GM12878 (cell line): ENCODE measurements at places on chromosomes 7 and 10. TPM values are rescaled to one million over a fixed set of nuclear protein-coding genes. Genes with fewer than 3 reads are reported as not detected.

- DNase-seq = no peak
- H3K4me3 ChIP-seq = no peak overlapping the region
- H3K27me3 ChIP-seq = no peaks in the 10 kb centered on the region
- no peaks in the 10 kb centered on the region for H3K4me1 ChIP-seq
- no peak overlapping the region for H3K27ac ChIP-seq
- H3K36me3 ChIP-seq = no peaks in the 10 kb centered on the region
These were observed 203.7 kb downstream of the AGMO start for GRCh38 chr7:15358112-15358511.

HKDC1 gene
- 0.13 and 0.37 TPM in 2 replicates for total RNA-seq

WNT16 gene
- total RNA-seq = 0.16 TPM in 1 of 2 replicates, not detected in the other

- H3K27ac ChIP-seq = no peak overlapping the region
- peaks cover 14% of the 10 kb centered on the region for H3K4me1 ChIP-seq
- H3K36me3 ChIP-seq = no peaks in the 10 kb centered on the region
- peaks cover 7% of the 10 kb centered on the region for H3K27me3 ChIP-seq
- H3K4me3 ChIP-seq = no peak overlapping the region
- no peak for DNase-seq
These were observed 1.7 kb downstream of the TNS3 start for GRCh38 chr7:47580175-47580706.

DNA sequence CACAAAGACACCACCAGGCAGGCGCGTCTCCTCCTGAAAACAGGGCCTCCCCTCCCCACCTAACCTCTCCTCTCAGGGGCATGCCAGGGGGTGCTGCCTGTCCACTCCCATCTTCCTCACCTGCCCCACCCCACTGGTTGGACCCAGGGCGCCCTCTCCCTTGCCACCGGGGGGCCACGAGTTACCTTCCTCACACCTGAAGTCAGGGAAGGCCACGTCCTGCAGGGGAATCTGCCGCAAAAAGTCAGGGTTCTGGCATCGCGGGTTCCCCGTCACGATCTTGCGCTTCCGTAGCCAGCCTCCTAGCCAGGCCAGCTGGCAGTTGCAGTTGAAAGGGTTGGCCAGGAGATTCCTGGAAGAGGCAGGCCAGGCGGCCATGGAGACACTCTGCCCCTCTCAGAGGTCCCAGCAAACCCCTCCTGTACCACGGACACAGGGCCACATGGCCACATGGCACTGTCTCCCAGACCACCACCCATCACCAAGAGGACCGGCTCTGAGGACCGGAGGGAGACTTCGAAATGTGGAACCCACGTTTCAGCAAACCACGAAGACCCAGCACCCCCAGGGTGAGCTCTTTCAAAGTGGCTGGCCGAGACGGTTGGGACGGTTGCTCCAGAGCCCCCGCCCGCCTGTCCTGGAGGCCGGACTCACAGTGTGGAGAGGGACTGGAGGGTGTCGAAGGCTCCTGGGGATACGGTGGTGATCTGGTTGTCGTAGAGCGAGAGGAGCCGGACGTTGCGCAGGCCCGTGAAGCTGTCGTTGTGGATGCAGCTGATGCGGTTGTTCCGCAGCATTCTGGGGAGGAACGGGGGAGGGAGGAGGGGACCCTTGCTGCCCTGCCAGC, 142.8 kb downstream of the SLIT1 start:
- H3K4me1 ChIP-seq = no peaks in the 10 kb centered on the region
- no peaks in the 10 kb centered on the region; the same call in 1 of the 2 replicates for H3K27me3 ChIP-seq
- H3K36me3 ChIP-seq = no peaks in the 10 kb centered on the region

- H3K4me1 ChIP-seq = peaks cover 4% of the 10 kb centered on the region
- no peak overlapping the region for H3K27ac ChIP-seq
- no peak for DNase-seq
- H3K36me3 ChIP-seq = no peaks in the 10 kb centered on the region
- no peaks in the 10 kb centered on the region for H3K27me3 ChIP-seq
- H3K4me3 ChIP-seq = 0 out of 2 replicates have a peak overlapping the region, but pooled peaks have one; percentile 10
These were observed 175.0 kb downstream of the OTUD1 start for GRCh38 chr10:23613900-23614299.

DNA sequence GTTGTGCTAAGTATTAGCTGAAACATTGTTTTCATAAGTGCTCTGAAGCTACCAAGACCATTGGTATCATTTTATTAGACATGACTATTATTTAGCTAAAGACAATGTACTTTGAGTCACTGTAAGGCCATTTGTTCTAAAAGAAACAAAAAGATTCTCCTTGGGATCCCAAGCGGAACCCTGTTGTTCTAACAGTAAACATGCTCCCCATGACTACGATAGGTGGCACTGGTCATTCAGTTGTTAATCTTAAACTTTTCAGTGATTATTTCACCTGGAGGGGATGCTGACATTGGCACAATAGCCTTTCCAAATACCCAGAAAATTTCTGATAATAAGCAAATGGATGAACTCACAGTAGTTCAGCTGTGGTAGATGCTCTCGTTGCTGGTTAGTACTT, 715.0 kb downstream of the AUTS2 start:
- no peak for DNase-seq
- no peaks in the 10 kb centered on the region for H3K36me3 ChIP-seq
- no peak overlapping the region for H3K4me3 ChIP-seq
- no peaks in the 10 kb centered on the region for H3K27me3 ChIP-seq

- H3K27me3 ChIP-seq = no peaks in the 10 kb centered on the region
- no peak for DNase-seq
- H3K27ac ChIP-seq = no peak overlapping the region
- no peak overlapping the region for H3K4me3 ChIP-seq
- peaks cover under 1% of the 10 kb centered on the region; the same call in 1 of the 2 replicates for H3K36me3 ChIP-seq
These were observed 53.1 kb downstream of the VPS41 start for GRCh38 chr7:38855867-38856266.

GRM3 gene
- 0.21 and 0.49 TPM in 2 replicates for total RNA-seq

GRCh38 chr10:74824184-74824899, 2.1 kb upstream of the KAT6B start:
- no peaks in the 10 kb centered on the region for H3K27me3 ChIP-seq
- no peak for DNase-seq
- peak overlapping the region; percentile 91 for H3K27ac ChIP-seq
- H3K4me3 ChIP-seq = peak overlapping the region; percentile 88

IFIT1 gene
- 18.8 and 22.5 TPM in 2 replicates for total RNA-seq

ANKRD30A gene
- 0.58 and 0.72 TPM in 2 replicates for total RNA-seq

FGFBP3 gene
- total RNA-seq = 0.35 and 0.41 TPM in 2 replicates

AUTS2 gene
- total RNA-seq = 51.6 and 55.6 TPM in 2 replicates

LIPM gene
- total RNA-seq = not detected in 2 replicates

DNA sequence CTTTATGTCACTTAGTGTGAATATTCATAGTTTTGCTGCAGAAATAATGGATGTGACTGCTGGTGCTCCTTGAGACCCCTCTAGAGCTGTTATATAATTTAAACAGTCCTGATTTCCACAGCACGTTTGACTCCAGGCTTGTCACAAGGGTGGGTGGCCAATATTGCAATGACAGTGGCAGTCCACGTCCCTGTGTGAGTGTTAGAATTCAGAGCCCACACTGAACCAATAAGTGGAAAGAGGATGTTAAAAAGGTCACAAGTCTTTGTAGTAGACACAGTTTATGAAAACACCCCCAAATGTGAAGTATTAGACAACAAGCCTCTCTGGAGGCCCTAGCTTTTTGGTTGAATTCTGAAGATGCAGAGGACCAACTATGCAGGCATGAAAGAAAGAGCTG, 2.0 kb downstream of the PPP1R17 start:
- no peaks in the 10 kb centered on the region; the same call in 1 of the 2 replicates for H3K27me3 ChIP-seq
- peaks cover 19% of the 10 kb centered on the region for H3K4me1 ChIP-seq
- no peaks in the 10 kb centered on the region for H3K36me3 ChIP-seq
- no peak overlapping the region for H3K27ac ChIP-seq
- DNase-seq = no peak
